Hippocampal formation (tissue), 2 donors: ENCODE measurements at places on chromosomes 16 and 17.

DNA sequence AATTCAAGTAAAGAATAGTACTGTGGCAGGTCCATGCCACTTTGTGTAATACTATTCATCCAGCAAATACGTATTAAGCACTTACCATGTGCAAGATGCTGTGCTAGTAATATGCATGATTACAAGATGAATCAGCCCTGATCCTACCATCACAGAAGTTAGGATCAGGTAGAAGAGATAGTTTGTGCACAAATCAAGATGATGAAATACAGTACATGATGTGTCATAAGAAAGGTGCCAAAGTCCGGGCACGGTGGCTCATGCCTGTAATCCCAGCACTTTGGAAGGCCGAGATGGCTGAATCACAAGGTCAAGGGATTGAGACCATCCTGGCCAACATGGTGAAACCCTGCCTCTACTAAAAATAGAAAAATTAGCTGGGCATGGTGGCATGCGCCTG lies 10.9 kb downstream of the COG4 start:
- DNase-seq = no peak

DNA sequence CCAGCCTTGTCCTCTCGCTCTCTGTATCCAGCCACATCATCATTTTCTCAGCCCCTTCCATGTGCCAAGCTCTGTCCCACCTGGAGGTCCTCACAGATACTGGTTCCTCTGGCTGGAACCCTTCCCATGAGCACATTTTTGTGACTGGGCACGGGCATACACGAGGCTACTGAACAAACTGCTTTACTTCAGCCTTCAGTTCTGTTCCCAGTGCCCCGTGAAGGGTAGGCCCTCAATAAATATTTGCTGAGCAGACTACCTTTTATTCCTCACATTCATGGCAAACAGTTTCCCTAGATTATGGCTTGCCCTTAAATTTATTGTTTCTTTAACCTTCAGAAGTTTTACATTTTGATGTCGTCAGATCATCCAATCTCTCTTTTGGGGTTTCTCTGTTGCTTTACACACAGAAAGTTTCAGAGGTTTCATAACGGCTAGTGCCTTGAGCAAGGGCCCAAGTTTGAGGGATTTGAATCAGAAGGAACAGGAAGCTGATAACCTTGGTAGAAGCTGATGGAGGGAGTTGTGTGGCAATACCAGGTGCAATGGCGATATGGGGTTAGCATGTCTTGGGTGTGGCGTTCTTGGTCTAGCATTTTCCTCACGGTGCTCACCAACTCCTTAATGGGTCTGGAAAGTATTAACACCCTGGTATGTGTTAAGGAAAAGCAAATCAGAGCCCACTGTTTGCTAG lies 27.8 kb downstream of the TMEM92 start:
- DNase-seq = no peak

GRCh38 chr16:49745311-49745747 lies 110.6 kb downstream of the ZNF423 start:
- no peak for DNase-seq

- DNase-seq = no peak
Measured at GRCh38 chr17:32349503-32349853, 479 bp upstream of the ZNF207 start.

DNA sequence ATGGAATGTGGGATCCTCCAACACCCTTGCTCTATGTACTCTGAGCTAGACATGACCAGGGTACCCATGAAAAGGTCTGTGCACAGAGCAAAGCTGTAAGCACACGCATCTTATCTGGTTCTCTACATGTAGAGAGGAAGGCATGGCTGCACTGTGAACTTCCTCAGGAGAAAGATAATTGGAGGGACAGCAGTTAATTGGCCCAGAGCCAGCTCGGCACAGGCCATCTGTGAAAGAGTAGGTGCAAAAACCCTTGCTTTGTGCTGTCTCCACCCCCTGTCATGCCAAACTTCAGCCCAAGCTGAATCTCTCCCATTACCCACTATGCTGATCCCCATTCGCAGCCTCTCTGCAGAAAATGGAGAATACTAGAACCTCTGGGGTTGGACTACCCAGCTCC lies 241.0 kb downstream of the GRIN2A start:
- DNase-seq = no peak

DNA sequence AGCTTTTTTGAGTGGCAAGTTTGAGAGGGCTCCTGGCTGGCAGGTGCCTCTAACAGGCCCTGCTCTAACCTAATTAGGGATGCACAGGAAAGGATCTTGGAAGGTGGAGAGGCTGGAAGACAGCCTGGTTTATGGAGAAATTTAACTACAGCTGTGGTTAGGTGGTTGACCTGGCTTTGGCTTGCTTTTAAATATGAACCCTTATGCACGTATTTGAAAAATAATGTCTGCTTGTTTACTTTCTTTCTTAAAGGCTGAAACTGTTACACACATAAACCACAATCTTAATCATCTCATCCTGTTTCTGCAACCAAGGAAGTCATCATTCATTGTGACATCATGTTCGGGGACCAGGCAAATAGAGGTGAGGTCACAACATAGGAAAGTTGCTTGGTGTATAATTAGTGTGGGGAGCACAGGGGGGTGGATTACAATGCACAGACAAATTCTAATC lies 23.1 kb upstream of the DHRS13 start:
- no peak for DNase-seq

DNA sequence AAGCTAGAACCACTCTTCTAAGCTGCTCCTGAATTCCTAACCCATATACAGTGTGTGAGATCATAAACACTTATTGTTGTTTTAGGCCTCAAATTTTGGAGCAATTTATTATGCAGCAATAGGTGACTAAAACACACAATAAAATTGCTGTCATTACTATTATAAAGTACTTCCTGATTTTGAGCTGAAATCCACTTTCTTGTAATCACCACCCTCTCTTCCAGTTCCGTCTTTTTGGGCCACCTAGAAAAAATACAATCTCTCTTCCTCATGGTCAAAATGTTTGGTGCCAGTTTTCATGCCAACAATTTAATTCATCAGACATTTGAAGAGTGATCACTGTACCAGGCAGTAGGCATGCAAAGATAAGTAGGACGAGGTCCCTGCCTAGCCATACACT lies 43.3 kb upstream of the NF1 start:
- DNase-seq = no peak

DNA sequence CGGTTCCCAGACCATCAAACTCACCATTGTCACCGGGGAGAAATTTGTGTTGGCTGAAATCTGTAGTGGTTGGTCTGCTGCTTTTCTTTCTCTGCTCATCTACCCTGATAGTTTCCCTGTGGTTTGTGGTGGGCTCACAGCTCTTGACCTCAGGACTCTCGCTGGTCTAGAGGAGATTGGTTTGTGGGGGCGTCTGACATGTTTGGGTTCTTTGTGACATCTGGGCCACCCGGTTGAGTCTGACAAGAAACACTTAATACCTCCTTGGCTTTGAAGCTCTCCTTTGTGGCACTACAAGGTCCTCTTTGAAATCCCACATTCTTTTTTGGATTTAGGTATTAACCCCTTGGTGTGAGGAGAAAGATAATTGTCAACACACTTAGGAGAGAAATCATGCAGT lies 662.0 kb downstream of the WWOX start:
- DNase-seq = no peak

GRCh38 chr16:69100071-69100691 lies 5.3 kb upstream of the HAS3 start:
- no peak for DNase-seq

DNA sequence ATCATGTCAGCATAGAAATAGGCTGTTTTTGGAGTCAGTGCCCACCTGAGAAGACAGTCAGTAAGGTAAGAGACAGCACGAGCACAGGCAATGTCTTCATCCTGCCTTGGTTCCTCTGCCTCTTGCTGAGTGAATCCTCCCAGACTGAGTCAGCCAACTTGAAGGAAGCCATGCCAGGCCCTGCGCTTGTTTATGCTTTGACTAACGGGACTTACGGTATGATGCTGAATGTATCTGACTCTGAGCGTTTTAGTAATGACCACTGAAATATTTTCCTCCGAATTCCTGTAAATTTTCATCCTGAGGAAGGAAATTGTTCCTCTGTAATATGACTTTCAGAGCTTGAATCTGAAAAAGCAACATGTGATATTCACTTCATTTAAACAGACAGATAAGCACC lies 18.0 kb downstream of the C17orf67 start:
- DNase-seq = no peak

- no peak for DNase-seq
Measured at GRCh38 chr17:74921769-74922168, 1.3 kb downstream of the USH1G start.

DNA sequence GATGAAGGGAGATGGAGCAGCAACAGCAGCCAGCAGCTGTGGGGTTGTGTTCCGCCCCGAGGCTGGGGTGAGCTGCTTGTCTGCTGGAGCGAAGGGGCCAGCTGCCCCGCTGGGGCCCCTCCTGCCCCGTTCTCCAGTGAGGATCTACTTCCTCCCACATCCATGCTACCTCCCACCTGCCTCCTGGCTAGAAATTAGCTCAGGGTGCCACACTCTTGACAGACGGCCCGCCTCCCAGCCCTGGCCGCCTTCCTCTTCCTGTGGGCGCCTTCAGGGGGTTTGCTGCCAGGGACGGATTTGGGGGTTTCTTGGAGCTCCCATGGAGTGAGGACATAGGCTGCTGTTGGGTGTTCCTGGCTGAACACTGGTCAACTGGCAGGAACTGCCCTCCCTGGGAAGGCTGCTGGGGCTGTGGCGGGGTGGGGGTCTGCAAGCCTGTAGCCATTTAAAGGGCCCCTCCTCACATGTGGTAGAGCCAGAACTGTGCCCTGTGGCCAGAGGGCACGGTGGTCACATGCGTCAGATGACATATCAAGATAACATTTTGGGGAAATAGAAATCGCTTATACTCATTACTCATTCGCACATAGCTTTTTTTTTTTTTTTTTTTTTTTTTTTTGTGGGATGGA lies 13.1 kb downstream of the TBC1D24 start:
- DNase-seq = no peak
